Kidney (tissue), 22 donors: ENCODE measurements at places on chromosomes 6 and 20.

GRCh38 chr6:122372647-122373046 is 26.8 kb upstream of the HSF2 start:
- no peak for DNase-seq

GRCh38 chr6:166437661-166438060 is 54.9 kb upstream of the MPC1 start:
- DNase-seq = no peak

GRCh38 chr6:116251568-116252384 is 2.1 kb downstream of the TSPYL4 start:
- DNase-seq = no peak

DNA sequence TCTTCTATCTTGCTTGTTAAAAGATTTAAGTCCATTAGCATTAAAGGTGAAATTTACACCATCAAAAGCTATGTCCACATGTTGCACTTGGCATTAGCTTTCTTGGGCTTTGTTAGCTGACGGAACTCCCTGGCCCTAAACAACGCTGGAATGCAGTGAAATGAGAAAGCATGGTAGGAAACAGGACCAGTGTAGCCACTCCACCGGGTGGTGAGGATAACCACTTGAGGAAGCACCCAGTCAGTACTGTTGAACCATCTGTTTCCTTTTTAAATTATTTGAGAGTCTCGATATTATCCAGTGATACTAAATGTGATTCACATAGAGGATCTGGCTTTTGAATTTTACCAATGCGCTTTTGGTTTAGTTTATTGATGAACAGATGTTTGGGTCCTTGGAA is 374.9 kb upstream of the NOX3 start:
- DNase-seq = no peak

- no peak for DNase-seq
Observed at GRCh38 chr6:106398621-106399020, 38.1 kb downstream of the CRYBG1 start.

DNA sequence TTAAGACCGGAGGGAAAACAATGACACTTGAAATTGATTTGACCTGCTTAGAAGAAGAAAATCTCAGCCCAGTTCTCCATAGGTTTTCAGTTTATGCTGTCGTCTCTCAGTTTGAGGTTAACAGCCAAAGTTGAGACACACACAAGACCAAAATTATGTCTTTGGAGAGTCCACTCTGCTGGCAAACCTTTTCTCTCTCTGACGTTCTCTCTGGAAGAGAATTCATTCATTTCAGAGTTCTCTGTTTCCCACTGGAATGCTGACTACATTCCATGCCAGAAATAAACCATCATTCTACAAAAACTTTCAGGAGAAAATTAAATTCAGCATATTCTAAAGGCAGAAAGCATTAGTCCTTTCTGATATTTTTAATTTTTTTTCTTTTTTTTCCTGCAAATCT is 155.2 kb downstream of the TFAP2A start:
- no peak for DNase-seq

GRCh38 chr20:41172296-41173140 is 35.2 kb downstream of the PLCG1 start:
- DNase-seq = no peak

GRCh38 chr6:26217714-26218075 is 130.5 kb downstream of the HFE start:
- peak; percentile 73 for DNase-seq

- peak; percentile 68 for DNase-seq
Observed at GRCh38 chr6:24930431-24930871, 5.3 kb downstream of the RIPOR2 start.

DNA sequence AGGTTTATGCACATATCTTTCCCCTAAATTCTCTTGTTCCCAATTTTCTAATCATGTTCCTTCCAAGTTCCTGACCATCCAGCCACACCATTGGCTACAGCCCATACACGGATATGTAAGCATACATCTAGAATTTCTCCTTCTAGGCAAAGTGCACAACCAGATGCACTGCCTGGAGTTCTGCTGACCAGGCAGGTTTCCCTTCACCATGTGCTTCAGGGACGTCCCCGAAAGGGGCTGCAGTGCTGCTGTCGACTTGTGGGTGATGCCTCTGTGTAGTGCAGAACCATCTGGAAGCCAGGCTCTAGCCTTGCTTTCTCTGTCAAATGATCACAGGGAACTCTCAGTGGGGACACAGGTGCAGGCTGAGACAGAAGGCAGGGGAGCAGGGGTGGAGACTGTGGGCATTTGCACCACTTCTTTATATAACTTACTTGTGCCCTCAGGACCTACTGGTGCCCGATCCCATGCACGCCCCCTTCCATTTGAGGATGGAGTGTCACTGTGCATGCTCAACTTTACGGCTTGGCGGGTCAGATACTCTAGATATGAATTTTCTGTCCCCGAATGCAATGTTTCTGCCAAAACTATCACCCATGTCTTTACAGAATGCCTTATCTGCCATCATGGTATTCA is 37.5 kb upstream of the SMOC2 start:
- DNase-seq = no peak

DNA sequence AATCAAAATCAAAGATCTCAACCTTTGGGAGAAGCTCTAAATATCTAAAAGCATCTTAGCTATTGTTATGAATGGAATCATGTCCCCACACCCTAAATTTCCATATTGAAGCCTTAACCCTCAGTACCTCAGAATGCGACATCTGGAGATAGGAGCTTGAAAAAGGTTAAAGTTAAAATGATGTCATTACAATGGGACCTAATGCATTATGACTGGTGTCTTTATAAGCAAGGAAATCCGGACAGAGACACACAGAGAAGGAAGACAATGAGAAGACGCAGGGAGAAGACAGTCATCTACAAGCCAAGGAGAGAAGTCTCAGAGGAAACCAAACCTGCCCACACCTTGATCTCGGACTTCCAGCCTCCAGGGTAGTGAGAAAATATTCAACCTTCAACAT is 46.1 kb downstream of the KIF13A start:
- no peak for DNase-seq
